ENCODE measurements at places on chromosomes 7 and 10.

- no peak for DNase-seq
Observed at GRCh38 chr10:60989400-60989876, 45.5 kb upstream of the RHOBTB1 start.

DNA sequence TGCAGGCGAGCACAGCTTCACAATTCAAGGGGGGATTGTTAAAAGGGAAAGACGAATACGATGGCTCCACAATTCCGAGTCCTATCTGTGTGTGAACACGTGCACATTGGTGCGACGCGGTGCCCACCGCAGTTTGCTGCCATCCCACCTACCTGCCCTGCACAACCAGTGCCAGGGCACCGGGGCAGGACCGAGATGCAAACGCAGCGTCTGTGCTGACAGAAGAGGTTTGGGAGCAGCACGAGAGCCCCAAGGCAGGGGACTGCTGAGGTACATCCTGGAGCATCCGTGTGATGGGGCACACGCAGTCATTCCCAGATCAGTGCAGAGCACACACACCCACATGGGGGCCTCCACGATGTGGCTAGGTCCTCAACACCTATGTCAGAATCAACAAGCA, 221.3 kb downstream of the DNAJB6 start:
- no peak for DNase-seq

GRCh38 chr10:14068601-14069250, 262.0 kb downstream of the FRMD4A start:
- no peak for DNase-seq

- DNase-seq = no peak
Observed at GRCh38 chr10:98460837-98461499, 14.2 kb upstream of the HPS1 start.

DNA sequence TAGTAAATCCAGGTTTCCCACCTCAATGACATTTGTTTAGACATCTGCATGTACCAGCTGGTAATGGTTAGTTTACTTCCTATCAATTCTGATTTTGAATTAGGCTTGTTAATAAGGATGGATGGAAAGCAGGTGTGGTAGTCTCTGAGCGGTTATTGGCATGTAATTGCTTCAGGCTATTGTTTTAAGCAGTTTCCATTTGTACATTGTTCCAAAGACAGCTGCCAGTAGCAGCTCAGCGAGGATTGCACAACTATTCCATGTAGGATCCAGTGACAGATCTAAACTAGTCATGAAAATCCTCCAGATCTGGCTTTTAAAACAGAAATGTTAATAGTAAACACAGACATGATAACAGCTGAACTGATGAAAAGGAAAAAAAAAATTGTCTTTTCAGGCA, 436.0 kb upstream of the ADARB2 start:
- no peak for DNase-seq

- no peak for DNase-seq
Observed at GRCh38 chr7:22361320-22361719, 4.4 kb upstream of the RAPGEF5 start.

GRCh38 chr10:97726636-97727178, 10.2 kb upstream of the ZFYVE27 start:
- DNase-seq = no peak

GRCh38 chr10:78752221-78752620, 316.5 kb upstream of the ZMIZ1 start:
- DNase-seq = no peak

- no peak for DNase-seq
Observed at GRCh38 chr10:130958003-130958402, 353.5 kb downstream of the TCERG1L start.

DNA sequence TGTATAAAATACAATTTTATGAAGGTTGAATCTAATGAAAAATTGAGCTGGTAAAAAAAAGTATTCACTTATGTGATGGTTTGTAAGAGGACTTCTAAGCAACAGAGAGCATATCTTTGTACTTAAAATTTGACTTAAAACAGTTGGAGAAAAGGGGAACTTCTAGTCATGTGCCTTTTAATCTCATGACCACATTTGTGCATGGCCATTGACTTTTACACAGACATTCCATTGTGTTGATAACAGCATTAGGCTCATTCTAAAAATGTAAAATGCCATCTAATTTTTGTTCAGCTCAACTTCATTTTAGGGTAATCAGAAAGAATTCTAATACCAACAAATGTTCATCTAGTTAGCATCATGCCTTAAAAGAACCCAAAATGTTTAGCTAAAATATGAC, 119.9 kb downstream of the HPSE2 start:
- DNase-seq = no peak
